Left lung (tissue), 14 donors: ENCODE measurements at places on chromosomes 4 and X. TPM values are rescaled to one million over a fixed set of nuclear protein-coding genes. Genes with fewer than 3 reads are reported as not detected.

DNA sequence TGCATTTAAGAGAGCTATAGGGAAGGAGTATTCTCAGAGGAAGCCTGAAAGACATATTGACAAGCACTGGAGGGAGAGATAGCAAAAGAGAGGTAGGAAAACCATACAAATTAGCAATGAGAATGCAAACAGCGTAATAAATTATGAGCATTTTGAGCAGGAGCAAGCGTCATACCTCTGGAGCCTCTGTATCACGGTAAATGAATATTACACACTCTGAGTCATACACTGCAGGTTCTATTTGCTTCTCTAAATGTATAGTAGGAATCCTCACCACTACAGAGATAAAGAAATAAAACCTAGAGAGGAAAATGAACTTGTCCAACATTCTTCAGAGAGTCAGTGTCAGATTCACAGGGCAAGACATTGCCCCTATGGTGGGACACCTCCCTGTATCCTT, 46.4 kb upstream of the GABRE start:
- no peak for DNase-seq

DNA sequence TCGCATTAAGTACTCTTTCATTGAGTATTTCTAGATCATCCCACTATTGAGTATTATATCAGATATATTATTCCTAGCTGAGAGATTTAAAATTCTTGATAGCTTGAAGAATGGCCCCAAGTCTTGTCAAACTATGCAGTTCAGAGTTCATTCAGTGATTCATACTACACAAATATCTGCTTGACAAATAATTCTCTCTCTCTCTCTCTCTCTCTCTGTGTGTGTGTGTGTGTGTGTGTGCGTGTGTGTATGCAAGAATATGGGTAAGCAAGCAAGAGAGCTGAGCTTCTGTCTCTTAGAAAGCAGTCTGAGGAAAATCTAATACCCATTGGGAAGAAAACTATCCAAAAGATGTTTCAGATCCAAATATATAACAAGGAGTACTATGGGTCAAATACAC, 142.0 kb downstream of the SLC10A7 start:
- no peak for DNase-seq

DNA sequence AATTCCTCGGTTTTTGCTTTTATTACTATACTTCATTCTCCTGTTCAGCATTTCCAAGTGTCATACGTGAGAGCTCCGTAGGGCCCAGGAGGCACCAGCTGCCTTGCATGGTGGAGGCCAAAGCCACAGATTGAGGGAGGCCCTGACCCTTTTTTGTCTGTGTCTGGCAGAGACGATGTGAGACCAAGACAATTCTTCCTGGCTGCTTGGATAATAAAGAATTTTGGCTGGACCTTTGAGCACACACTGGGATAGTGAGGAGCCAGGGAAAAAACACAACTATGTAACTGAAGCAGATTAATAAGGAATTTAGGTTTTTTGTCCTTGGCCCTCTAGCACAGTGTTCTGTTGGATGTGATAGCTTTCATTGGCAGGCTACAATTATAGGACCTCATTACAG, 161.0 kb downstream of the CPXCR1 start:
- DNase-seq = no peak

GRCh38 chr4:11393551-11393950, 35.1 kb downstream of the HS3ST1 start:
- DNase-seq = no peak

DNA sequence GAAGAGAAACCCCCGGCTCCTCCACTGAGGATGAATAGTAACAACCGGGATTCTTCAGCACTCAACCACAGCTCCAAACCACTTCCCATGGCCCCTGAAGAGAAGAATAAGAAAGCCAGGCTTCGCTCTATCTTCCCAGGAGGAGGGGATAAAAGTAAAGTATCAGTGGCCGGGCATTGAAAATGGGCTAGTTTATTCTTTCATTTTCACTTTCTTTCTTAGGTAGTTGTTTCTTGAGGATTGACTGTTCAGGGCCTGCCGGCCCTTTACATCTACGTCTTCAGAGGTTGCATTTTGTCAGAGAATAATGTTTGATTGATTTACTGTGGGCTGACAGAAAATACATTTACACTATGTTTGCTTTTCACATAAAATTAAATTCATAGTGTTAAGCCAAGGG, 27.1 kb downstream of the PAK3 start:
- DNase-seq = no peak

DNA sequence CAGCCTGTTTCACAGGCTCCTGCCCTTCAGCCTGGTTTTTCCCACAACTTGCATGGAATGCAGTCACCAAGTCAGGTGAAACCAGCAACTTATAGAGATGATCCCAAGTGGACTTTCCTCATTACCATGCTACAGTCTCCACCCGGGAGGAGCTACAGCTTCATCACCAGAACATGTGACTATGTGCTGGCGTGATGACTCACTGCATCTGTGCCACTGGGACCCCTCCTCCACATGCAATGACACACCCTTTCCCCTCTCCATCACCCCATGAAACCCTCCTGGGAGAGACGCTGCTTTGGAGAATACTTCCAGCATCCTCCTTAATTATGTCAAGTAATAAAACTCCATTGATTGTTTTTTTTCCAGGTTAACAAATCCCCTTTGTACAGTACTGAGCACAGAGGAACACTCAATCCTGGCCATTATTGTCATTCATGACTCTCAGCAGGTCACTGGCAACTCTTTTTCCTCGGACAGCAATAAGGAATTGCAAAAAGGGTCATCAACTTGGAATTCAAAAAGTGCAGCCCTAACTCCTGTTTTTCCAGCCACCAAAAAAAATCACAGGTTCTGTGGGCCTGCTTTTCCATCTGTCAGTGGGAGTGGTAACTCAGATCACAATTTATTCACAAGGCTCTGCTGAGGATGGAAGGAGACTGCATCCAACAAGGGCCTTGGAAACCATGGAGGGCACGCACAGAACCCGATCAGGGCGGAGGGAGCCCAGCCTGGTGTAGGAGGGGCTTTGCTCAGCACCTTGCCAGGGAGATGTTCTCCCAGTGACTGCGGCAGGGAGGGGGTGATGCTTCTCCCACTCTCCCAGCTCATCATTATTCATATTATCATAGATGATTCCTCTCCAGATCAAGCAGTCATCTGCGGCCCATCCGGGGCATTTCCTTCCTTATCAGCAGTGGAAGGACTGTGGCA, 17.4 kb downstream of the QDPR start:
- DNase-seq = no peak

GRCh38 chr4:128757712-128758111, 51.8 kb upstream of the JADE1 start:
- DNase-seq = no peak

DNA sequence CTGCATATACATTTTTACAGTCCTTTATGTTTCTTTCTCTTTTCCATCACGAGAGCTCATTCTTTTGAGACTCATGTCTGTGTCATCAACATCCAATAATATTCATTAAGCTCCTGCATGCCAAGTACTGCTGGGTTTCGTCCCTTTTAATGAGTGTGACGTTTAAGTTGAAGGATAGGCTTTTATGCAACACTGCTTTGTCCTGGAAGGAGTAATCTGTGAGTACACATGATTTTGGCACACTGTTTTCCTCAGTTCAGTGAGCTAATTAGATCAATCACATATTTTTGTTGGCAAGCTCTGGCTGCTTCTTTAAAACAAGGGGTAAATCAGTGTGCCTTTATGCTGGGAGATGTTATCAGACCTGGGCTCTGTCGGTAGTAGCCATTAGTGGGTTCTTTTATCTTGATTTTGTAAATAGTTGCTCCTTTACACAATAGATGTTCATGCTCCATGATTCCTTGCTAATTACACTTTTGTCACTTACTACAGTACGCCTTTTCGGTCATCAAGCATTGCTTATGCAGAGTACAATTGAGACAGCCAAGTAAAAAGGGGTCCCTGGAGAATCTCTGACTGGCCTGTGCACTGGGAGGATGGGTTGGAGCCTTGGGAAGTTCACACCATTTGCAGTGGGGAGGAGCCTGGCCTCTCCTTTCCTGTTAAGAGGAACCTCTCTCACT, 132.6 kb downstream of the FHIP1A start:
- DNase-seq = no peak

- DNase-seq = no peak
Observed at GRCh38 chrX:134167591-134168203, 69.3 kb upstream of the CCDC160 start.

DNA sequence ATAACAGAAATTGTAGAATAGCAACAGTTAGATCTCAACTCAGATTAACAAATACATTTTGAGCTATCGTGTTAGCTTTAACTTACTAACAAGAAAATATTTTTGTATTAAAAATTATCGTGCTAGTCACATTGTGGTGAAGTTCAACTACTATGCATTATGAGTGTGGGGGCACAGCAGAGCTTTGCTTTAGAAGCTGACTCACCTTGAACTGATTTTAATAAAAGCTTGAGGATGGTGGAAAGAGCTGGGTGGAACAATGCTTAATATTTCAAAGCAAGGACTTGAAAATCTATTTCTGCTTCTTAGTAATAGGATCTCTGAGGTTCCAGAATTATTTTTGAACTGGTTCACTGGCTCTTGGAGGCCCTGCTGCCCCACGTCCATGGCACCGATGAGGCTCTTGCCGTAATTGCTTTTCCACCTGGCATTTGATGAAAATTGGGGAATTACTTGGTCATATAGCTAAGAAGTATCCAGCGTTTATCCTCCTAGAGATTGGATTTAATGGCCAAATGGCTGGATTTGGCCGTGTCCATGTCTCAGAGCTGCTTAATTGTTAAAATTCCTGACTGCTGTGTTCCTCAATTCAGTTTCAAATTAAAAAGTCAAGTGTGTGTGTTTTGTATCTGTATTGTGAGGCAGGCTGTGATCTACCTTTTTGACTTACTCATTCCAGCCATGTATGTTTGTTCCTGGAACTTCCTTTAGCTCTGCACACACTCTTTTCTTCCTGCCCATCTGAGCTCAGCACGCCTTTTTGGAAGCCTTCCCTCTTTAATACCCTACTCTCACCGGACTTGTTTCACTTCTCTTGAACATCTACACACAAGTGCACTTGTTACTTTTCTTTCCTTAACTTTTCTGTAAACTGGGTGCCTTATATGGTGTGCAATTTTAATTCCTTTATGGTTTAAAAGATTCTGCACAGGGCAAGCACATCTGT, 66.6 kb upstream of the LIMCH1 start:
- no peak for DNase-seq

- DNase-seq = no peak
Observed at GRCh38 chrX:132692066-132692465, 203.2 kb upstream of the MBNL3 start.

GRCh38 chr4:108795733-108796132, 32.9 kb upstream of the ETNPPL start:
- DNase-seq = no peak

GRCh38 chr4:101014417-101014816, 332.9 kb downstream of the PPP3CA start:
- DNase-seq = no peak

- no peak for DNase-seq
Observed at GRCh38 chrX:120137439-120137838, 21.0 kb upstream of the RHOXF2 start.

- no peak for DNase-seq
Observed at GRCh38 chr4:147944249-147944648, 212.4 kb downstream of the ARHGAP10 start.

DNA sequence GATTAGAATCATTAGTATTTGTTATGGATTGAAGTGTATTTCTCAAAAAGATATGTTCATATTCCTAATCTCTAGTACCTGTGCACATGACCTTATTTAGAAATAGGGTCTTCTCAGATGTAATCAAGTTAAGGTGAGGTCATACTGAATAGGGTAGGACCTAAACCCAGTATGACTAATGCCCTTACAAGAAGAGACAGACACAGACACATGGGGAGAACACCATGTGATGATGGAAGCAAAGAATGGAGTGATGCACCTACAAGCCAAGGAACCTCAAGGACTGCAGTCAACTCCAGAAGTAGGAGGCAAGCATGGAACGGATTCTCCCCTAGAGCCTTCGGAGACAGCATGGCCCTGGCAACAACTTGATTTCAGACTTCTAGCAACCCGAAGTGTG, 31.4 kb downstream of the OTUD4 start:
- no peak for DNase-seq

DNA sequence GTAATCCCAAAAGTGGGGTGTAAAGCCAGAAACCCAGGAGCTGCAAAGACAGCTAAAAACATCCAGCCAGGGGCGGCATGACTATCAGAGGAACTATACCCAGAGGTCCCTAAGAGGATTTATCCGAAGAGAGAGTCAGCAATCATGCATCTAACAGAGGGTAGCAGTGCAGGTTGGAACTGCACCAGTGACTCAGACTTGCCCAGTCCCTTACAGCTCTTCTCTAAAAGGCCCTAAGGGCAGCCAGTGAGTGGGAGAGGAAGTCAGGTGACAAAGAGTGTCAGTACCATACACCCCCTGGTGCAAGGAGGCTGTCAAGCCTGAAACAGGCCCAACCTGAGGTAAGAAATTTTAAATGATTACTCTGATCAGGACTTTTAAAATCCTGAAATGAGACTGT, 88.1 kb downstream of the CAMK2D start:
- no peak for DNase-seq

GRCh38 chr4:25637581-25638220, 17.9 kb upstream of the SLC34A2 start:
- no peak for DNase-seq

DNA sequence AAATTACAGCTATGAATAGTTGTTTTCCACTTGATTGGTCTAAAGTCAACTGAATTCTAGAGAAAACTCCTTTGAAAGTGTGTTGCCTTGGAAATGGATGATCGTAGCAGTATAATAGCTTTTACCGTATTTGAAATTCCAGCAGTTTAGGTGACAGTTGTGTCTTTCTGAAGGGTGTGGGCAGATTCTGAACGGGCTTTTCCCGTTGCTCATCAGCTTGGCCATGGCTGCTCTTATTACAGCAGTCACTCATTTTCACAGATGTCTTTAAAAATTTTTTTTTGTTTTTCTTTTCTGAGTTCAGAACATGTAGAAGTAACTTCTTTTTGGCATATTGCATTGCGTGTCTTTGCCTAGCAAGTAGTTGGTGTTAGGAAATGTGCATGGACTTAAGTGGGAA, 69.6 kb upstream of the SLC4A4 start:
- DNase-seq = no peak

GRCh38 chr4:53228036-53228435, 137.8 kb downstream of the SCFD2 start:
- no peak for DNase-seq

DNA sequence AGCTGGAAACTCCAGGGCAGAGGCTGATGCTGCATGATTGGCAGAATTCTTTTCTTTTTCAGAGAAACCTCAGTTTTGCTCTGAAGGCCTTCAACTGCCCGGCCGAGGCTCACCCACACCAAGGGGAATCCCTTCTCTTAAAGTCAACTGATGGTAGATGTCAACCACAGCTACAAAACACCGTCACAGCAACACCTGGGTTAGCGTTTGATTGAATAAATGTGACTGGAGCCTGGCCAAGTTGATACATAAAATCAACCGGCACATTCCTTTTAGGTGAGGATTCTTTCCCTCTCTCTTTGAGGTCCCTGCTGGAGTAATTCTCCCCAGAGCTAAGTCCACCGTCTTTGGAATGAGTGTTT, 15.2 kb upstream of the KIAA0232 start:
- no peak for DNase-seq

The ARMCX5 gene
- polyA plus RNA-seq = 14.9 TPM

The DEFB131A gene
- polyA plus RNA-seq = not detected

The CT45A10 gene
- polyA plus RNA-seq = 7.6 TPM

The GLRA2 gene
- 0.23 TPM for polyA plus RNA-seq

The JAKMIP1 gene
- 0.16 TPM for polyA plus RNA-seq

The IL2RG gene
- polyA plus RNA-seq = 3.9 TPM

The SLC38A5 gene
- 36.5 TPM for polyA plus RNA-seq

The CNGA2 gene
- not detected for polyA plus RNA-seq

The HNRNPH2 gene
- polyA plus RNA-seq = 102 TPM

The EDNRA gene
- polyA plus RNA-seq = 112 TPM

The PNMA6E gene
- not detected for polyA plus RNA-seq
